ENCODE measurements at places on chromosomes 11 and 22. TPM values are rescaled to one million over a fixed set of nuclear protein-coding genes. Genes with fewer than 3 reads are reported as not detected.

TKFC gene
- 120 TPM for total RNA-seq

DRAP1 gene
- 154 TPM for total RNA-seq

LDHAL6A gene
- 0.19 TPM for total RNA-seq

FIBIN gene
- not detected for total RNA-seq

TNKS1BP1 gene
- total RNA-seq: 14.0 TPM

HMOX1 gene
- 2.8 TPM for total RNA-seq

GCAT gene
- total RNA-seq: 21.8 TPM

DNA sequence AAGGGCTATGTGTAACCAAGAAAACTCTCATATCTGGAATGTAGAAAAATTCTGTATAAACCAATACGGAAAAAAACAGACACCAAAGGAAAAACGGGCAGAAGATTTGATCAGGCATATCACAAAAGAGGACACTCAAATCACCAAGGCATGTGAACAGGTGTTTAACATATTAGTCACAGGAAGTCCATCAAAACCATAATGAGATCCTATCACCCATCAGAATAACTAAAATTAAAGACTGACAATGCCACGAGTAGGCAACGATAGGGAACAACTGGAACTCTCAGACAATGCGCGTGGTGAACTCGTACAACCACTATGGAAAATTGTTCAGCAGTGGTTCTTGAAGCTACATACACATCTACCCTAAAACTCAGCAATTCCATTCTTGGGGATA is 94.5 kb downstream of the MICAL3 start:
- peaks cover 34% of the 10 kb centered on the region for H3K4me1 ChIP-seq
- H3K27ac ChIP-seq: no peak overlapping the region
- peaks cover 2% of the 10 kb centered on the region for H3K36me3 ChIP-seq
- H3K27me3 ChIP-seq: no peaks in the 10 kb centered on the region

DNA sequence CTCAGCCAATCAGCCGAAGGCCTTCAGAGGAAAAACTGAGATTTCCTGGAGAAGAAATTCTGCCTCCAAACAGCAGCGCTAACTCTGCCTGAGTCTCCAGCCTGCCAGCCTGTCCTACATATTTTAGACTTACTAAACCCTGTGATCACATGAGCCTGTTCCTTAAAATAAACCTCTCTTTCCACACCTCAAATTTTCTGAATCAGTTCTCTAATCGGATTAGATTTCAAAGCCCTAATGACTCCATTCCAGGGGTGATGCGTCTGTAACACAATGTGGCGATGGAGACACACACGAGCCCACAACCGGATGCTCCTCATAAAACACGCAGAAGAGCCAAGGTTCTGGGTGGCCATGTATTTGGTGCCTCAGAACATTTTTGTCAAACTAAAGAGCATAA is 1371.2 kb downstream of the BRD1 start:
- H3K27me3 ChIP-seq: peaks cover 2% of the 10 kb centered on the region
- no peak overlapping the region for H3K27ac ChIP-seq
- H3K36me3 ChIP-seq: no peaks in the 10 kb centered on the region
- H3K4me3 ChIP-seq: no peak overlapping the region
- no peaks in the 10 kb centered on the region for H3K4me1 ChIP-seq

DNA sequence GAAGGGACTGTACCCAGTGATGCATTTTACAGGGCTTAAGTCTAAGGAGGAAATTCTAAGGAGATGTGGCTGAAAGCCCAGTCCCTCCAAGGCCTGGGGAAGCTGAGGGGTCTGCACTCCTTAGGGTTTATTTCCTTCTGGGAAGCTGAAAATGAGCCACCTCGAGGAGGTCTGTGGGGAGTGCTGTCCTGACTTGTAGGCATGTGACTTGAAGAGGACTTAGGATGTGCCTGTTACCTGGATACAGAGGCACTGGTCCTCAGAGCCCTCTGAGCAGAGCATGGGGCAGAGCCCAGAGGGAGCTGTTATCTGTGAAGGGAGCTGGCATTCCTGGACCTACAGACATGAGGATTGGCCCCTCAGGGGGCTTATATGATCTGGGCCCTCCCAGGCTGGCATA is 77.1 kb downstream of the TP53I11 start:
- peaks cover 16% of the 10 kb centered on the region for H3K36me3 ChIP-seq
- no peak overlapping the region for H3K4me3 ChIP-seq
- H3K27ac ChIP-seq: no peak overlapping the region
- no peaks in the 10 kb centered on the region for H3K27me3 ChIP-seq
- no peak for DNase-seq

- H3K4me1 ChIP-seq: no peaks in the 10 kb centered on the region
- no peak overlapping the region for H3K27ac ChIP-seq
- peaks cover 5% of the 10 kb centered on the region for H3K27me3 ChIP-seq
- DNase-seq: no peak
- H3K4me3 ChIP-seq: no peak overlapping the region
Measured at GRCh38 chr22:49329636-49330035, 498.0 kb downstream of the BRD1 start.

GRCh38 chr11:103773537-103773936 is 262.9 kb upstream of the DDI1 start:
- H3K27me3 ChIP-seq: no peaks in the 10 kb centered on the region
- H3K4me1 ChIP-seq: no peaks in the 10 kb centered on the region
- DNase-seq: no peak
- no peaks in the 10 kb centered on the region for H3K36me3 ChIP-seq

GRCh38 chr22:20652582-20652981 is 121.3 kb upstream of the SERPIND1 start:
- H3K4me1 ChIP-seq: no peaks in the 10 kb centered on the region
- H3K27me3 ChIP-seq: no peaks in the 10 kb centered on the region
- no peak overlapping the region for H3K27ac ChIP-seq
- no peaks in the 10 kb centered on the region for H3K36me3 ChIP-seq
- no peak overlapping the region for H3K4me3 ChIP-seq

- H3K36me3 ChIP-seq: peaks cover 4% of the 10 kb centered on the region
- DNase-seq: no peak
- no peak overlapping the region for H3K27ac ChIP-seq
Measured at GRCh38 chr11:78533399-78533798, 41.3 kb downstream of the NARS2 start.

DNA sequence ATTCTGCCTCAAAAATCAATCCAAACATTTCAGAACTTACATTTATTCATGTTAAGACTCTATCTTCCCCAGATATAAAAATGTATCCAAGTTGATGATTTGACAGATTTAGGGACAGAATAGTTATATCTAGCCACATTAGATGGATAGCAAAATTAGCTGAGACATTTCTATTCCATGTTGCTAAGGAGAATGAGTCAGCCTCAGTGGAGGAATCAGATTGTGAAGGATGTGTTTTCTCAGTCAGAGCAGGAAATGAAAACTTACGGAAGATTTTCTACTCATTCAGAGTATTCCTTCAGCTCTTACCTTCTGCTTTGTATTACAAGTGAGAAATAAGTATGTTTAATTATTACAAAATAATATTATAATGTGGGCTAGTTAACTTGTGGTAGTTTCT is 556.3 kb upstream of the ANO3 start:
- H3K27ac ChIP-seq: no peak overlapping the region
- no peaks in the 10 kb centered on the region for H3K27me3 ChIP-seq
- no peaks in the 10 kb centered on the region for H3K4me1 ChIP-seq

GRCh38 chr11:134293119-134294113 is 17.2 kb downstream of the GLB1L3 start:
- no peaks in the 10 kb centered on the region for H3K4me1 ChIP-seq
- H3K4me3 ChIP-seq: no peak overlapping the region
- H3K27me3 ChIP-seq: no peaks in the 10 kb centered on the region
- peaks cover 6% of the 10 kb centered on the region for H3K36me3 ChIP-seq
- DNase-seq: no peak

DNA sequence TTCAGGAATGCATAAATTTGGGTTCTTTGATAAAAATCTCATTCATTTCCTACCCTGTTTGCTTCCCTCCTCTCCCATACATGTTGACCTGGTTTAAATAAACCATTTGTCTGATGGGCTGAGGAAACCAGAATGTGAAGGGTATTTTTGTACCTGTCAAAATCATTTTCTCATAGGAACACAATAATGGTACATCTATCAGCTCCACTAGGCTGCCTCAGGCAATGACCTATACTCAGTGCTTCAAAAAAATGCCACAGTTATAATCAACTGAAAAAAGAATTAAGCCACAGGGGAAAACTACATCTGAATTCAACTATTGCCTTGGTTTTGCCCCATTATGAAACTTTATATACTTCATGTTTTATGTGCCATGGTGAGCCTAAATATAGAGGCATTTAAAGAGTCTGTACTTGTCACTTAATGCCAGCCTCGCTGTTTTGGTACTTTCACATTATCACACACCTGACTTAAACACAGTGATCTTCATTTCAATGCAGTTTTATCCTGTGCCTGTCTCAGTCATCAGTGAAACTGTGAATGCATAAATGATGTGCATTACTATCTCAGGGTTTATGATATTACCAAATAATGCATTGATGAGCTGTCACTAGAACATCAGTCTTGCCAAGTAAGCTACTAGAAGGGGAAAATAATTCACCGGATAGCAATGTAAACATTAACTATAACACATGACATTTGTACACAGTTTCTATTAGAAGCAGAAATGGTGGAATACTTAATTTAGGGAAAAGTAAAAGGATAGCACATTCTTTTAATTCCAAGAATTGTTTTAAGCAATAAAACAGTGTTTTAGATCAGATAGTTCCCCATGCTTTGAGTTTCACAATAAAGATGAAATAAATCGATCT is 92.7 kb downstream of the MSANTD4 start:
- H3K36me3 ChIP-seq: no peaks in the 10 kb centered on the region
- no peak overlapping the region for H3K4me3 ChIP-seq
- no peak overlapping the region for H3K27ac ChIP-seq
- DNase-seq: no peak

GRCh38 chr11:47946682-47947559 is 33.4 kb upstream of the PTPRJ start:
- peak; percentile 68 for DNase-seq
- H3K4me1 ChIP-seq: peaks cover 31% of the 10 kb centered on the region

Measured in activated CD4-positive, alpha-beta memory T cell treated with anti-CD3 and anti-CD28 coated beads for 36 hours (primary cell).